Fibroblast of skin of right biceps (primary cell): ENCODE measurements at places on chromosomes 2 and 18.
A peak's percentile ranks its signal among the peaks of the same experiment; 100 is the strongest.

DNA sequence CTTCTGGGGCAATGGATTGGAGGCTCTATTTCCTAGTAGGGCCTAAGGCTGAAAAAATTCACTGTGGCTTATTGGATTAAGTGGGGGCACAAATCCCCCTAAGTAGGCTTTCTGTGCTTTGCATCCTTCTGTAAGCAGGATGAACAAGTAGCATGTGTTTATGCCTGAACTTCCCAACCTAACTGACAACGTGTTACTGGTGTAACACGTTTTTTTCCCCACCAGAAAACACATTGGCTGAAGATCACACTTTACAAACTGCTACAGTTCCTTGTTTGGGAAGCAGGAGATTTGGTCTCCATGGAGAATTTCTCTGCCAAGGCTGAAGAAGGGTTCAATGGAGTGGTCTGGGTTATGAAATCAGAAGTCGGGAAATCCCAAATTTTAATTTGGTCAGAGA, 7.2 kb upstream of the ITGA6 start:
- no peak for DNase-seq

GRCh38 chr2:143513081-143513480, 383.9 kb downstream of the ARHGAP15 start:
- peak; percentile 65 for DNase-seq

DNA sequence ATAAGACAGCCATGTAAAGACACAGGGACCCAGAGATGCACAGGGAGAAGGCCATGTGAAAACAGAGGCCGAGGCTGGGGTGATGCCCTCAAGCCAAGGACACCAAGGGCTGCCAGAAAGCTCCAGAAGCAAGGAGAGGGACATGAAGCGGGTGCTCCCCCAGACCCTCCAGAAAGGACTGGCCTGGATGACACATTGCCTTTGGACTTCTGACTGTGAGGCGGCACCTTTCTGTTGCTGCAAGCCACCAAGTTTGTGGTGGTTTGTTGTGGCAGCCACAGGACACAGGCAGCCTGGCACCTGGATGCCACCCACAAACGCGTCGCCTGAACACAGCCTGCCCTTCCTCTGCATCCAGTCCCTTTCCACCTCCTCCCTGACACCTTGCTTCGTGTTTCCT, 67.1 kb downstream of the RHOB start:
- DNase-seq, result no peak

DNA sequence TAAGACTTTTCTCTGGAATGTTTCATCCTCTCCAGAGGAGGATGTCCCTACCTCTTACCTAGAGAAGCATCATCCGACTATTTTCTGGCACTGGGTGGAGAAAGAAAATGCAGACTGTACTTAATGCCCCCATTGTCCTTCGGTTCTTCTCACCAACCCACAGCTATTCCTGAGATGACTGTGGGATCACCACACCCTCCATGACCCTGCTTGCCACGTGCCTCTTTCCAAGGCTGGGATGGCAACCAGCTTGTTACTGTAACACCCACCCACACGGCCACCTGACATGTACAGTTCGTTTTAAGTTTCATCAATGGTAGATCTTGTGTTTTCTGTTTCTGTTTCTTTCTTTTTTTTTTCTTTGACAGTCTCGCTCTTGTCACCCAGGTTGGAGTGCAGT, 365.2 kb downstream of the FBXO15 start:
- DNase-seq, result no peak

GRCh38 chr2:171244970-171245782, 84.5 kb upstream of the TLK1 start:
- DNase-seq, result peak; percentile 30

GRCh38 chr2:214737188-214737587, 72.3 kb downstream of the BARD1 start:
- no peak for DNase-seq

GRCh38 chr2:204479557-204479956, 65.7 kb upstream of the PARD3B start:
- peak; percentile 51 for DNase-seq

DNA sequence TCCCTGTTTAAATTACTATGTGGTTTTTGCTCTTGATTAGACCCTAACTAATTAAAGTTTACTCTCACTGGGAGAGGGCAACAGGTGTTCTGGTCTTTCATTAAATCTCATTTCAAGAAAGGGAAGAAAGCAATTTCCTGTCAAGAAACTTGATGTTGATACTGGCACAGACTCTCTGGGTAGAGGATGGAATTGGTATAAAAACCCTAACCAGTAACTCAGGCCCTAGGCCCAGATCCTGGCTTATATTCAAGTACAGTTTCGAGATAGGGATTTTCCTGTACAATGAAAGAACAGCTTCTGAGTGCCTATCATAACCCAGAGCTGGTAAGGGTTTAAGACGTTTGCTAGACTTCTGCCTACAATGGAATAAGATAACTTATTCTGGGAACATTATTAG, 61.6 kb upstream of the ACYP2 start:
- DNase-seq, result no peak

DNA sequence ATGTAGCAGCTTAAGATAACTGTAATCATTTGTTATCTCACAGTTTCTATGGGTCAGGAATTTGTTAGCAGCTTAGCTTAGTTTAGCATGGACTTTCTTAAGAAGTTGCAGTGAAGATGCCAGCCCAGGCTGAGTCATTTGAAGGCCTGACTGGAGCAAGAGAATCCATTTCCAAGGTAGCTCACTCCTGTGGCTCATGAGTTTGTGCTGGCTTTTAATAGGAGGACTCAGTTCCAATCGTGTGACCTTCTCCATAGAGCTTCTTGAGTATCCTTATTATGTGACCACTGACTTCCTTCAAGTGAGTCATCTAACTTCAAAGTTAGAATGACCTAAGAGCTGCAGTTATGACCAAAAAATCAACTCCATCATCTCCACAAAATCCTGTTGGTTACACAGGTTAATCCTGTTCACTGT, 1.4 kb downstream of the GPATCH11 start:
- peak; percentile 63 for DNase-seq

- DNase-seq, result peak; percentile 15
Measured at GRCh38 chr2:163469561-163469962, 266.2 kb downstream of the FIGN start.
